Stimulated activated CD4-positive, alpha-beta T cell treated with anti-CD3 and anti-CD28 coated beads, Interleukin-15, amount 100 ng/mL, for 48 hours (primary cell): ENCODE measurements at places on chromosomes 7 and 10.

DNA sequence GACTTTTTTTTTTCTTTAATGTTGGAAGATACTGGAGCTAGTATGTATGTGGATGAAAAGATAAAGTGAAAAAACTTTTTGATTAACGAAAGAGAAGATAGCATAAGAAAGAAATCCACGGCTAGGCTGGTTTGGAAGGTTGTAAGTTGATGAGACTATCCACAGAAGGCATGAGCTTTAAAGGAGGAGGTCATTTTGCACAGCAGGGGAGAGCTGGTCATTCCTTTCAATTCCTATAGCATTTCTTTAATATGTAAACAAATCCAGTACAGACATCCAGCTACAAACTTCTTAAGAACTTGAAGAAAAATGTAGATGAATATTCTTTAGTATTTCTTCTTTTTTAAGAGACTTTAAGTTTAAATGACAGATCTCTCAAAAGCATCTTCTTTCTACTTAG is 281.3 kb downstream of the CACNA2D1 start:
- DNase-seq = no peak

DNA sequence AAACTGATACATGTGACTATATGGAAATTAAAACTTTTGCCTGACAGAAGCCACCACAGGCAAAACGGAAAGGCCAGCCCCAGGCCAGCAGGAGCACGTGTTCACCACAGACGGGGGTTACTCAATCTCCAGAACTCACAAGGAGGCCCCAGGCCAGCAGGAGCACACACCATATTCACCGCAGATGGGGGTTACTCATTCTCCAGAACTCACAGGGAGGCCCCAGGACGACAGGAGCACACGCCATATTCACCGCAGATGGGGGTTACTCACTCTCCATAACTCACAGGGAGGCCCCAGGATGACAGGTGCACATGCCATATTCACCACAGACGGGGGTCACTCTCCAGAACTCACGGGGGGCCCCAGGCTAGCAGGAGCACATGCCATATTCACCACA is 61.5 kb downstream of the NKX6-2 start:
- no peak for DNase-seq

DNA sequence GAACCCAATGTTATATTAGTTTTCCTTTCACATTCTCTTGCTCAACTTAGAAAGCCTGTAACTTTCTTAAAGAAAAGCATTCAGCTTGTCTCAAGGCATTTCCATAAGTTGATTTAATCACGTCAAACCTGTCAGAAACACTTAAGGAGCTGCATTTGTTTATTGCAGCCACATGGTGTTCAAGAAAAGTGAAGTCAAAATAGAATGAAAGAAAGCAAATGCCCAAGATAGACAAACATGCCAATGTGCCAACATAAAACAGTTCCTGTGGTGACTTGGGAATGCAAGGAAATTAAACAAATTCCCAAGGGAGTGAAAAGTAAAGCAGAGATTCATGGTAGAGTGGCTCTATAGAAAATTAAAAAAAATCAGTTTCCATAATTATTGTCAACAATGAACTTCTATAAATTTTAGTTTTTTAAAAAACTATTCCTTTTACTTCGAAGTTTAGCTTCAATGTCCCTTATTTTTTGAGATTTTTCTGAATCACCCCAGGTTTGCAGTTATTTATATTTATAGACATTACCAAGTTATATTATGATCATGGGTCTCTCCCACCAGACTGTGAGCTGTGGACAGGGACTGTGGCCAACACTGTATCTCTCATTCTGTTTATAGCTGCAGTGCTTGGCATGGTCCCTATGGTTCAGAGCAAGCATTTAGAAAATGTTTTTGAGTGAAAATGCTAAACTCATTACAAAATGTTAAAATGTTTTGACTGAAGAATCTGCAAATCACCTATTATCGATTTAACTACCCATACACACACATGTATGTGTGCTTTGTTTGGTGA is 887.4 kb downstream of the REEP3 start:
- no peak for DNase-seq

DNA sequence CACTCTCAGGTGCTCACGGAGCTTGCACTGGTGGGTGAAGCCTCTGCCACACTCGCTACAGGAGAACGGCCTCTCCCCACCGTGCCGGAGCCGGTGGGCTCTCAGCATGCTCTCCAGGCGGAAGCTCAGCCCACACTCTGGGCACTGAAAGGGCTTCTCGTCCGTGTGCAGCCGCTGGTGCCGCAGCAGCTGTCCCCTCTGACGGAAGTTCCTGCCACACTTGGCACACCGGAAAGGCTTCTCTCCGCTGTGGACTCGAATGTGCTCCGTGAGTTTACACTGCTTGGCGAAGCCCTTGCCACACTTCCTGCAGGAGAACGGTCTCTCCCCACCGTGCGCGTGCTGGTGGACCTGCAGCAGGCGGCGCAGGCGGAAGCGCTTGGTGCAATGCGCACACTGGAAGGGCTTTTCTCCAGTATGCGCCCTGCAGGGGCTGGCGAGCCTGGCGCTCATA is 19.3 kb downstream of the ZNF786 start:
- no peak for DNase-seq

DNA sequence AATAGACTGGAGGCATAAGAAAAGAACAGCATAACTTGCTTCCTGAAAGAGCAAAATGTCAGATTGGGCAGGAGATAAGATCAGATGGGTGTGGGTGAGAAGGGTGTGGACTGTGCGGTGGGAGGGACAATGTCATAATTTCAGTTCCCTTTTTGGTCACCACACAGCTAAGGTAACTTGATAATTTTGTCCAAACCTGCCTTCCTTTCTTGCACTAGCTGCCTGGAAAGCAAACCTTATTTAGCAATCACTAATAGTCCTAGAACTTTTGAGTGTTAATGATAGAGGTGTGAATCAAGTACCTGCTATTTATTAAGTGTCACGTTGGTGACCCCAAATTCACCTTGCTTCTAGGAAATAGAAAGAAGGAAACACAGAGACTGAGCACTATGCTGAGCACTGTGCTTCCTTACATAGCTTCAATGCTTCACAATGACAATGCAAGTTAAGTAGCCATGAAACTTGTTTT is 72.4 kb upstream of the SP4 start:
- DNase-seq = peak; percentile 15

GRCh38 chr7:79079919-79080554 is 373.4 kb downstream of the MAGI2 start:
- no peak for DNase-seq

GRCh38 chr7:33970536-33970935 is 65.2 kb downstream of the BMPER start:
- DNase-seq = no peak

- DNase-seq = no peak
Measured at GRCh38 chr7:17362439-17363105, 64.1 kb downstream of the AHR start.

GRCh38 chr7:37083311-37084096 is 359.2 kb upstream of the AOAH start:
- no peak for DNase-seq

DNA sequence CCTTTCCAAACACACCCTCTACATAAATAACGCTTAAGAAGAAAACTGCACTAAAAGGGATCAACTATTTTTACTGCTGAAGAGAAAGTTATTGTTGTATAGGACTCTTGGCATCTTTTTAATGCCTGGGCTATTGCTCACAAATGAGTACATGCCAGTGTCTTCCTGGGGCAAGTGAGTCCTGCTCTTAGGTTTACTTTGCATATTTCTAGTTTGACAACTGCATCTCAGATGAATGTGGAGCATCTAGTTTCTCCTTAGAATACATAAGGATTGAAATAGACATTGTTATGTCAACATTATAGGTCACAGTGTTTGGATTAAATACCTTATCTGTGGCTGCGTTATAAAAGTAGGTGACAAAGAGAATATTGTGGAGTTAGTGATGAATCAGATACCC is 44.5 kb downstream of the PSMC2 start:
- no peak for DNase-seq

- no peak for DNase-seq
Measured at GRCh38 chr10:17607603-17608332, 9.4 kb downstream of the HACD1 start.

- no peak for DNase-seq
Measured at GRCh38 chr10:4240608-4241197, 455.7 kb upstream of the KLF6 start.

GRCh38 chr7:78684201-78684600 is 769.3 kb downstream of the MAGI2 start:
- DNase-seq = no peak

DNA sequence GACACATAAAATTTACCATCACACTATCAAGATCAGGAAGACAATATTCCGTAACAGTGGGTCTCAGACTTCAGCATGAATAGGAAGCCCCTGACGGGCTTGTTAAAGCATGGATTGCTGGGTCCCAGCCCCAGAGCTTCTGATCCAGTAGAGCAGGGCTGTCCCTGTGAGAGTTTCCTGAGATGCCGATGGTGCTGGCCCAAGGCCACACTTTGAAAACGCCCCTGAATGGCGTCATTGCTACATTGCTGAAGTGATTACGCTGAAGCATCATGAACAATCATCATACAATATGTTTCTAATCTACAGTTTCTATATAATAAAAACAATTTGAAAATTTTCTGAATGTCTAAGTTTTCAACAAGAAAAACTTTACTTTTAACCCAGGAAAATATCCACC is 38.0 kb upstream of the TMEM72 start:
- no peak for DNase-seq

DNA sequence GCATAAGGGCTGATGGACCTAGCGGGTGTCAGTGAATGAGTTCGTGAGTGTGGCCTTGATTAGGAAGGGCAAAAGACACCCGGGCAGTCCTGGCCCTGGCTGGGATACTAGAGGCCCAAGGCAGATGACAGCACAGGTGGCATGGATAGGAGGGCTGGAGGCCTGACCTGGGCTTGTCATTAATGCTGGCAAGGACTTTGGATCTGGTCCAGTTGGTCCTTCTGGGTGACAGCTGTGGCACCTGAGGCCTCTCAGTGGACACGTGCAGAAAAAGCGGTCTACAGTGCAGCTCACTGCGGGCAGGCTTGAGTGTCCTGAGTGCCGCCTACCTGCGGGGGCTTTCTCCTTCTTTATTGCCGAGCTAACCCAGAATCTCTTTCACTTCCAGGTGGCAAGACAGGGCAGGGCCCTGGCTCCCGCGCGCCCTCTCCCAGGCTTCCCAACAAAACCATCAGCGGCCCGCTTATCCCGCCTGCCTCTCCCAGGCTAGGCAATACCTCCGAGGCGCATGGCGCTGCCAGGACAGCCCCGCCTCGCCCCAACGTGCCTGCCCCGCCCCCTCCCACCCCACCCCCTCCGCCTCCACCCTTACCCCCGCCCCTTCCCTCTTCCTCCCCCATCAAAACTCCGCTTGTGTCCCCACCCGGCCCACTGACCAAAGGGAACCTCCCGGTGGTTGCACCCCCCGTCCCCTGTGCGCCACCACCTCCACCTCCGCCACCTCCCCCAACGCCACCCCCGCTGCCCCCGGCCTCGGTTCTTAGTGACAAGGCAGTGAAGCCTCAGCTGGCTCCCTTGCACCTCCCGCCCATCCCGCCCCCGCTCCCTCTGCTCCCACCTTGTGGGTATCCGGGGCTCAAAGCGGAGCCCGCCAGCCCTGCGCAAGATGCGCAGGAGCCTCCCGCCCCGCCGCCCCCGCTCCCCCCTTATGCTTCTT is 77.4 kb downstream of the WIPF3 start:
- no peak for DNase-seq

DNA sequence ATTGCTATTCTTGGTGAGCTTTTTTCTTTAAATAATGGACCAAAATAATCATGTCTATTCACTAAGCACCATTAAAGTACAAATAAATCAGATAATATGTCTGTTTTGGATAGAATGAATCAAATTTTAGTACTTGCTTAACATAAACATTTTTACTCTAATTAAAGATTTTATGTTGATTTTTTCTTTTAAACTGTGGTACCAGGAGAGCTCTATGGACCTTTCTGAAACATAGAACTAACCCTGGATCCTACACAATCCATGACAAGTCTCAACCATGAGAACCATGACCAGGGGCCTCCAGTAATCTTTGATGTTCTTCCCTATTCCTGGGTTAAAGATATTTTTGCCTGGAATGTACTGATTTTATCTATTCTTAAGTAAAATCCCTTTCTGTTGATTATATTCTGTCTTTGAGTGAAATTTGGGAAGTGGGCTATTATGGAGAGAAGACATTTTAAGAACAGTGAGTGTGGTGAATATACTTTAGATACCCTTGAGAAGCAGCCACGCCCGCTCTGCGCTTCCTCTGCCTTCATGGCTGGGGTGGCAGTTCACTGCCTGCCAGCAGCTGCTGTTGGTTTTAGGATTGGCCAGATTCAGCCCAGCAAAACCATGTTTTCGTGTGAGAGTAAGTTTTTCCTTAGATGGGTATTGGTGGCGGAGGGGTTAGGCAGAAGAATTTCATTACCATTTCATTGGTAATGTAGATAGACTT is 42.2 kb upstream of the BHLHA15 start:
- DNase-seq = no peak

DNA sequence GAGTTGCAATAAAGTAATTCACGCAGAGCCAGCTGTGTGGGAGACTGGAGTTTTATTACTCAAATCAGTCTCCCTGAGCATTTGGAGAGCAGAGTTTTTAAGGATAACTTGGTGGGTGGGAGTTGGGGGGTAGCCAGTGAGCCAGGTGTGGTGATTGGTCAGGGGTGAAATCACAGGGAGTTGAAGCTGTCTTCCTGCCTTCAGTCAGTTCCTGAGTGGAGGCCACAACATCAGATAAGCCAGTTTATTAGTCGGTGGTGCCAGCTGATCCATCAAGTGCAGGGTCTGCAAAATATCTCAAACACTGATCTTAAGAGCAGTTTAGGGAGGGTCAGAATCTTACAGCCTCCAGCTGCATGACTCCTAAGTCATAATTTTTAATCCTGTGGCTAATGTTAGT is 3.3 kb upstream of the CYP51A1 start:
- DNase-seq = no peak

DNA sequence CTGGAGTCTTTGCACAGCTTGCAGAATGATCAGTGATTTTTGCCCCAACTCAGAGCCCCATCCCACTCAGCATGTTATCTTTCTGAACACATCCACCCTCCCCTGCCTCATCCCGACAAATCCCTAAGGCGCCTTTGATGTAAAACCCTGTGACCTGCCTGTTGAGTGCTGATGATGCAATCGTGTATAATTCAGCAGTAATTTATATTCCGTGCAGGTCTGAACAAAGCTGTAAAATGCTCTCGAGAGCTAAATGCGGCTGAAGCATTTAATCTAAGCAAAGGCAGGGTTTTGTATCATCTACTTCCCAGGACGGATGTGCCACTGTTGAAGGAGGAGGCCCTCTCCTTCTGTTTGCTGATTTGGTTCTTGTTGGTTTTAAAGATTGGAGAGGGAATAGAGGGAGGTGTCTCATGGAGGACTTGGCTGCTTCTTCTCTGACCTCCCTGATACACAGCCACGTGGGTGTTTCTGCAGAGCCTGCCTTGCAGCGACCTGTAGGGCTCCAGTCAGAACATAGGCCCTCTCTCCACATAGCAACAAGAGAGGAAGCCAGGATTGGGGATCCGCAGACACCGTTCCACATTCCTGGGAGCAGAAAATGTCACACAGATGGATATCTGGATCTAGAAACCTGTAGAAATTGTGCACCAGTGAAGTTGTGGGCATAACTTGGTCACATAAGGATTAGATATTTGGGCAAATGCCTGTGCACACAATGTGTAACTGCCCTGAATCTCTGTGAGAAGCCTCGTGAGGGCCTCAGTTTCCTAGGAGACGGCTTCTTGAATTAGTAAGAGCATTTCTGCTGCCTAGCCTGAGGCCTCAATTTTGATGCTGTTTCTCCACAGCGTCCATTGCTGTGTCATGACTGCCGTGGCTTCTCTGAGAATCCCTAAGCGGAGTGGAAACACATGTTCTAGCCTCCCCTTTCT is 90.2 kb upstream of the AGK start:
- DNase-seq = no peak
